ENCODE measurements at places on chromosomes 7 and 10. TPM values are rescaled to one million over a fixed set of nuclear protein-coding genes. Genes with fewer than 3 reads are reported as not detected.

The SMO gene
- total RNA-seq, result not detected

- DNase-seq, result no peak
These were observed 56.3 kb downstream of the PLPP4 start for GRCh38 chr10:120513307-120513796.

GRCh38 chr7:117492649-117493048, 12.8 kb downstream of the CFTR start:
- DNase-seq, result no peak

DNA sequence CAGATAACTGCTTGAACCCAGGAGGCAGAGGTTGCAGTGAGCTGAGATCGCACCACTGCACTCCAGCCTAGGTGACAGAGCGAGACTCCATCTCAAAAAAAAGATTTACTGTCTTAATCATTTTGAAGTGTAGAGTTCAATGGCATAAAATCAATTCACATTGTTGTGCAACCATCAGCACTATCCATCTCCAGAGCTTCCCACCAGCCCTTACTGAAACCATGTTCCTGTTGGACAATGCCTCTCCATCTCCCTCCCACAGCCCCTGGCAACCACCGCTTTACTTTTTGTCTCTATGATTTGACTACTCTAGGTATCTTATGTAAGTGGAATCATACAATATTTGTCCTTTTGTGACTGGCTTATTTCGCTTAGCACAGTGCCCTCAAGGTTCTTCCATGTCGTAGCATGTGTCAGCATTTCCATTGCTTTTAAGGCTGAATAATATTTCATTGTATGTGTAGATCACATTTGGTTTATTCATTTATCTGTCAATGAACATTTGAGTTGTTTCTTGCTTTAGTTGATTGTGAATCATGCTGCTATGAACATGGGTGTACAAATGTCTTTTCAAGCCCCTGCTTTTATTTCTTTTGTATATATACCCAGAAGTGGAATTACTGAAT, 33.1 kb downstream of the NACAD start:
- no peak for DNase-seq

The HOXA11 gene
- total RNA-seq, result 74.3 TPM

The FAM237B gene
- not detected for total RNA-seq

The CTAGE4 gene
- total RNA-seq, result 3.8 TPM

Data from HT-29 (cell line).